Right ventricle myocardium inferior (tissue), 1 donor: ENCODE measurements at places on chromosomes 7 and 10. TPM values are rescaled to one million over a fixed set of nuclear protein-coding genes. Genes with fewer than 3 reads are reported as not detected.

GRCh38 chr10:23314835-23315239 lies 29.8 kb downstream of the C10orf67 start:
- no peak for DNase-seq

DNA sequence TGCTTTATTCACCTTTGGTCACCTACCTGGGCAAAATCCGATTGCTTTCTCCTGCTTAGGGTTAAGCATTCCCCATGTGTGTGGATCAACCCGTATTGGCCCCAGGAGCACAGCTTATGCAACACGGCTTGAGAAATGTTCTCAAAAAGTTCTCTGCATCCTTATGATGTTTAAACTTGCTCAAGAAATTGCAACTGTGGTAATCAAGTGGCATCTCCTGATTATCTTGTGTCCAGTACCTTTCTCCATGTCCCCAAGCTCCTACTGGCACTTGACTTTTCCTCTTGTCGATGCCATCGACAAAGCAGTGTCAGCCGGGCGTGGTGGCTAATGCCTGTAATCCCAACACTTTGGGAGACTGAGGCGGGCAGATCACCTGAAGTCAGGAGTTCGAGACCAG lies 4.7 kb upstream of the PKD2L1 start:
- DNase-seq: no peak

- DNase-seq: no peak
Measured at GRCh38 chr7:11332186-11332864, 358.7 kb downstream of the PHF14 start.

DNA sequence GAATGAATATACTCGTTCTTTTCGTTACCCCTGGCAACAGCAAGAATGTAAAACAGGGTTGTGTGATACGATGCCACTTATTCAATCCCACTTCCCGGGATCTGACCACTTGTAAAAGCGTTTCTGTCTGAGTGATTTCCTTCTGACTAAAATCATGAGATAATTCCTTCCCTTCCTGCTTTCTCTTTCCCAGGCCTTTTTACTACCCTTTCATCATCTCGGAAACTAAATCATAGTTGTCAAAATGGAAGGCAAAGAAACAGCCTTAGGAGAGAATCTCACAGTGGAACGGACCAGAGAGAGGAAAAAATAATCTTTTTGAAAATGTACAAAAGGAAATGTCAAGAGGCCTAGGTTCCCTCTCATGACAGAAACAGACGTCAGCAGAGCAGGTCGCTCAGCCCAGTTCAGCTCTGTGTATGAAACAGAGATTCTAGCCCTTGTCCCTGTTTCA lies 29.8 kb downstream of the DIP2C start:
- no peak for DNase-seq

HHEX gene
- 2.6 TPM for total RNA-seq

ASL gene
- total RNA-seq: 11.8 TPM

DNA sequence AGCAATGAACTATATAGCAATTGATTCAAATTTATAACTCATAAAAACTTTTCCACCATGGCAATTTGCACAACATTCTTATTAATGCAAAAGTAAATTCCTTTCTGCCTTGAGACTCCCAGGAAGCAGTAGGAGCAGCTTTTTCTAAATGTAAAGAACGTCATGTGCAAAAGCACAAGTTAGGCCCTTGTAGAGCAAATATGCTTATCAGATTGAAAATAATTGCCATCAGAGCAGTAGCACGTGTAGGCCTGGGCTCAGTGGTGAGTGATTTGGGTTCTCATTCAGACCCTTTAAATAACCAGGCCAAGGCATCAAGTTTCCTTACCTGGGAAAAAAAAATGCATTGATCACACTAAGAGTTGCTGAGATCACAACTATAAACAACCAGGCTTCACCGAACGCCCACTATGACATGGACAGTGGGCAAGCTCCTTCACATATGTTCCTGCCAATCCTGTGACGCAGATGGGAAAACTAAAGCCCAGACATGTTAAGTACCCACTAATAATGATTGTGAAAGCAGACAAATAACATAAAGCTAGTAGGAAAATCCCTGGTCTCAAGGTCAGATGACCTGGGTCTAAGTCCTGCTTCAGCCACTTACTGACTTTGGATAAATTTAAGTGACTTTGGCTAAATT lies 22.1 kb upstream of the SAR1A start:
- no peak for DNase-seq

DGKB gene
- 0.38 TPM for total RNA-seq

- DNase-seq: peak; percentile 57
Measured at GRCh38 chr10:124366825-124367224, 51.9 kb downstream of the OAT start.

FHIP2A gene
- 25.2 TPM for total RNA-seq

DNA sequence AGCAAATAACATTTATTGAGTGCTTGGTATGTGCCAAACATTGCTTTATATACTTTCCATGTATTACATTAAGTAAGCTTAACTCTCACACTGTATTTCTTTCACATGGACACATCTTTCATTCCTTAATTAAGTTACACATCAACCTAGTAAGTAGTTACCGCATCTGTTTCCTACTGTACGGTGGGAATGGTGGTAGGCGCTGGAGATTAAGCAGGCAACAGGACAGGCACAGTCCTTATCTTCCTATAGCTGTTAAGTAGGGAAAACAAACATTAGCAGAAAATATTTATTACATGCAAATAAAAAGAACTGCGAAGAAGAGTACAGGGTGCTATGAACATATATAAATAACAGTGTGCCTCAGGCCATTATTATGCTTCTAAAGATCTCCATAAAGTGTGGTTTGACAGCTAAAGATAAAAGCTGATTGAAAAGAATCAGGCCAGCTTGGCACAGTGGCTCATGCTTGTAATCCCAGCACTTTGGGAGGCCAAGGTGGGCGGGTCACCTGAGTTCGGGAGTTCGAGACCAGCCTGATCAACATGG lies 105.0 kb downstream of the SUGCT start:
- no peak for DNase-seq

DYNC1I1 gene
- 30.7 TPM for total RNA-seq

GRCh38 chr7:12490940-12491339 lies 79.6 kb upstream of the SCIN start:
- DNase-seq: no peak
